H9 (cell line): ENCODE measurements at places on chromosomes 1 and 21. TPM values are rescaled to one million over a fixed set of nuclear protein-coding genes. Genes with fewer than 3 reads are reported as not detected.

DNA sequence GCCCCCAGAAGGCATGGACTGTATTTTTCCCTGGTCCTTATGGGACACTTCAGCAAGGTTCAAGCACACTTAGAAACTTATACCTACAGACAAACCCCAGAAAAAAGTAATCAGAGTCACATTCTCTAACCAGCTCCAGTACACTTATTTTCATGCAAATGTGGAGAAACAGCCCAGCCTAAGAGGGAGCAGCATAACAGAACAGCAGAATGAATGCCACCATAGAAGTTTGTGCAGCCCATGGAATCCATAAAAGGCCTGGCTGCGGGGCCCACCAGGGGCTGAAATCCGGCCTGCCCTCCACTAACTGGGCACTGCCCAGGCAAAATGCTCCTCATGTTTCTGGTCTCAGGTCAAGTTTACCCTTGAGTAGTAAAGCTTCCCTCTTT, 60.4 kb upstream of the ATP1A1 start:
- H3K4me3 ChIP-seq, result no peak overlapping the region
- no peak overlapping the region for H3K27ac ChIP-seq
- H3K27me3 ChIP-seq, result no peaks in the 10 kb centered on the region

GRCh38 chr1:116306840-116307442, 66.1 kb upstream of the ATP1A1 start:
- no peak for DNase-seq
- H3K27me3 ChIP-seq, result no peaks in the 10 kb centered on the region
- H3K36me3 ChIP-seq, result no peaks in the 10 kb centered on the region
- H3K27ac ChIP-seq, result no peak overlapping the region

DNA sequence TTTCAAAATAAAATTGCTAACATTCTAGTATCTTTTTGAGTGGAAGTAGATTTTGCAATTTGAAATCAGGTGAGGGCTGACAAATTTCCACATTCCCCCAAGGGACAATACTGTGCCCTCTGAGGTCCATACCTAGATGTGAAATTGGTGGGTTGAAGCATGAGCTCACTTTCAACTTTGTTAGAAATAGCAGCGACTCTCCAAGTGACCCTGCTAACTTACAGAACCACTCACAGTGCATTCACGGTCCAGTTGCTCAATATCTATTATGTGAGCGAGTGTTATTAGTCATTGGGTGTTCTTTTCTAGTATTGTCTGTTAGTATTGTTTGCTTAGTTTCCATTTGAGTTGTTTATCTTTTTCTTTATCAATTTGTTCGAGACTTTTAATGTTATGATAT, 53.6 kb upstream of the ASB17 start:
- no peak for DNase-seq
- H3K27ac ChIP-seq, result no peak overlapping the region
- H3K27me3 ChIP-seq, result no peaks in the 10 kb centered on the region

DNA sequence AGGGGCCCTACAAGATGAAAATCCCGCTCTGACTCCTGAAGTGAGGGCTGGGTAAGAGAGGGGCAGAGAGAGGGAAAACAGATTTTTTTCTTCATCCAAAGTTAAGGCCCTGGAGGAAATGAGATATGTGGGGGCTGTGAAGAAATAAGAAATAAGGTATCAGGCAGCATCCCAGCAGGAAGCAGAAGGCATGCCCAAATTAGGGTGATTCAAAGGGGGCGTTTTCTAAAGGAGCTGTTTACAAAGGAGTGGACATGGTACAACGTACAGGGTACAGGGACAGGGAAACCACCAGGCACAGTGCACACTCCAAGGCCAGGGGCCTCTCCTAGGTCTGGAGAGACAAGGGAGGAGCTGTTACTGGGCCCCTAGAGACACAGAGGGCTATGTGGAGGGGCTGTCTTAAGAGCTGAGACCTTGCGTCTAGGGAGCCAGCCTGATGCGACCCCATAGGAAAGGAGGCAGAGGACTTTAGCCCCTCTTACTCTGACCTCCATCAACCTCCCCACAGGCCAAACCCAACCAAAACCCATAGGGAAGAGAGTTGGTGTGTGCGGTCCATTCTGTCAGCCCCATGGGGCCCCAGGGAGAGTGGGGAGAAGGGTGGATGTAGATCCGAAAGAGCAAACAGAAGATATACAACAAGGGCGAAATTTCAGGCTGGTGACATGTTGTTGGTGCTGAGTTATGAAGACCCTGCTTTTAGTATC, 38.6 kb downstream of the STYXL2 start:
- peaks cover 4% of the 10 kb centered on the region for H3K36me3 ChIP-seq
- H3K27ac ChIP-seq, result no peak overlapping the region
- peaks cover 6% of the 10 kb centered on the region for H3K4me1 ChIP-seq
- H3K4me3 ChIP-seq, result no peak overlapping the region

Gene SPRR2E
- total RNA-seq, result not detected in 2 replicates

Gene VASH2
- 76.1 and 79.5 TPM in 2 replicates for total RNA-seq
